IMR-90 (cell line): ENCODE measurements at places on chromosomes 2 and 18.

DNA sequence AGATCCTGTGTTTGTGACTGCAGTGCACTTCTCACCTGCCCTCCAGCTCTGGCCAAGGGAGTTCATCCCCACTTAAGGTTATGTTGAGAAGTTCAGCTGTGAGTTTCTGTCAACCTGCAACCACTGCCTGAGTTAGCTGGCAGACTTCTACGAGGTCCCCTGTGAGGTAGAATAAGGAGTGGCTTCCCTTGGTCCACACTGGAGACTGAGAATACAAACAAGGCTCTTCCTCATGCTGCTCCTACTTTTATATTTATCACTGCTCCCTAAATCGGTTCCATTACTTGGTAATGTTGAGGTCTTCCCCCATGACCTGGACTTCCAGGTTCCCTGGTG lies 353.2 kb upstream of the CWC22 start:
- DNase-seq = no peak

DNA sequence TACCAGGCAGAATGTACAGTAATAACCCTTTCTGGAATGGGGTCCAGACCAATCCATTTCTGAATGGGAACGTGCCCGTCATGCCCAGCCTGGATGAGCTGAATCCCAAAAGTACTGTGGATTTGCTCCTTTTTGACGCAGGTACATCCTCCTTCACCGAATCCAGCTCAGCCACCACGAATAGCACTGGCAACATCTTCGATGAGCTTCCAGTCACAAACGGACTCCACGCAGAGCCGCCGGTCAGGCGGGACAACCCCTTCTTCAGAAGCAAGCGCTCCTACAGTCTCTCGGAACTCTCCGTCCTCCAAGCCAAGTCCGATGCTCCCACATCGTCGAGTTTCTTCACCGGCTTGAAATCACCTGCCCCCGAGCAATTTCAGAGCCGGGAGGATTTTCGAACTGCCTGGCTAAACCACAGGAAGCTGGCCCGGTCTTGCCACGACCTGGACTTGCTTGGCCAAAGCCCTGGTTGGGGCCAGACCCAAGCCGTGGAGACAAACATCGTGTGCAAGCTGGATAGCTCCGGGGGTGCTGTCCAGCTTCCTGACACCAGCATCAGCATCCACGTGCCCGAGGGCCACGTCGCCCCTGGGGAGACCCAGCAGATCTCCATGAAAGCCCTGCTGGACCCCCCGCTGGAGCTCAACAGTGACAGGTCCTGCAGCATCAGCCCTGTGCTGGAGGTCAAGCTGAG lies 89.6 kb downstream of the SH3BP4 start:
- no peak for DNase-seq

GRCh38 chr2:54271843-54272627 lies 16.0 kb upstream of the TSPYL6 start:
- no peak for DNase-seq

- no peak for DNase-seq
Measured at GRCh38 chr18:7803956-7804469, 236.9 kb downstream of the PTPRM start.

DNA sequence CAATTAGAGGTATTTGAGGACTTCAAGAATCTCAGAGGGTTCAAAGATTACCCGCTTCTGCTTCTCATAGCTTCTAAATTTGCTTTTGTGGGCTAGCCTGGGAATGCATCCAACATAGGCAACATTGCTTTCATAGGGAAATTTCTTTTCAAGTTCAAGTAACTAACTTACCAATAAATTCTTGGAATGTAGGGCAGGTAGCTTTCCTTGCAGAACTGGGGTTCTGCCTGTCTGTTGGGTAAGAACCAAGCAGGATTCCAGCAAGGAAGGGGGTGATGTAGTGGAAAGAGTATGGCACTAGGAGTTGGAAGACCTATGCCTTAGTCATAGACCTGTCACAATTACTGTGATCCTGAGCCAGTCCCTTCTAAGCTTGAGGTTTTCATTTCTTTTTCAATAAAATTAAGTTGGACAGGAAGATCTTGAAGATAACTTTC lies 164.1 kb downstream of the FHOD3 start:
- DNase-seq = no peak

DNA sequence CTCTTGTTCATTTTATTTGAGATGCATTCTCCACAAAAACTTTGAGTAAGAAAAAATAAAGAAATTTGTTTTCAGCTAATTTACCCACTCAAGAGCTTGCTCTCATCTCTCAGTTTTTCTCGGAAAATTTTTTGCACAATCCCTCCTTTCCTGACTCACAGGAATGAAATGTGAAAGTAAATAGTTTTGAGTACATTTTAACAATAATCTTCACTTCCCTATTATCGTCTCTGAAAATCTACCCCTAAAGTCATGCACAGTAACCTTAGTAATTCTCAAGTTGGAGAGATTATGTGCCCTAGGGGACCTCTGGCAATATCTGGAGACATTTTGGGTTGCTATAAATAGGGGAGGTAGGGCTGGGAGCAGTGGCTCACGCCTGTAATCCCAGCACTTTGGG lies 2.6 kb downstream of the CYB5A start:
- peak; percentile 35 for DNase-seq

DNA sequence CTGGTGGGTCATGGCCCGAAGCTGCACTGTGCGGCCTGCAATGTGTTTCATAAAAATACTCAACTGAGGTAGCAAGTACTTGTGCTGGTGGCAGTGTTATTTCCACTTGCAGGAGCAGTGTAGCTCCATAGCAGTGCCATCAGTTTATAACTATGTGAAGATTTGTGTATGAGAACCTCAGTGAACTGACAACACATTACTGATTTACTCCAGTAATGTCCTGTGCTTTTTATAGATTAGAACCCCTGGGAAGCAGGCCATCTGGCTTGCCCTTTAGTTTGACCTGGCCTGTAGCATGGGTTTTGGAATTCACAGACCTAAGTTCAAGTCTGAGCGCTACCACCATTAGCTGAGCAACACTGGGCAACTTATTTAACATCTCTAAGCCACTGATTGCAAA lies 99.7 kb upstream of the AQP4 start:
- DNase-seq = no peak

GRCh38 chr2:163351143-163351542 lies 384.7 kb downstream of the FIGN start:
- no peak for DNase-seq

DNA sequence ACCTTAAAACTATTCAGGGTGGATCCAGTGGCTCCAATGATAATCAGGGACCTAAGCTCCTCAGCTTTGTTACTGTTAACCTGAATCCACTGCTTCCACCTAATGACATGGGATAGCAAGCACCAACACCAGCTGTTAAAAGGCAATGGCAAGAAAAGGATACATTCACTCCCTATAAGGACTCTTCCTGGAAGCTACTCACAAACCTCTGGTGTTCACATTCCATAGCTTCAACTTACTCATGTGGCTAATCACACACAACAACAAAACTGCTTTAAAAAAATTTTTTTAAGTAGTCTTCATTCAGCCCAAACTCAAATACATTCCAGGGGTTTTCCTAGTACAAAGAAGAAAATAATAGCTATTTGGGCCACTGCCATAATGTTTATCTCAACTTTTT lies 24.5 kb downstream of the ROCK2 start:
- peak; percentile 8 for DNase-seq

GRCh38 chr2:74576863-74577229 lies 22.3 kb downstream of the DOK1 start:
- peak; percentile 90 for DNase-seq

GRCh38 chr18:65363011-65363410 lies 387.8 kb upstream of the CDH7 start:
- no peak for DNase-seq

- DNase-seq = no peak
Measured at GRCh38 chr2:56184500-56185011, 766 bp downstream of the CCDC85A start.

DNA sequence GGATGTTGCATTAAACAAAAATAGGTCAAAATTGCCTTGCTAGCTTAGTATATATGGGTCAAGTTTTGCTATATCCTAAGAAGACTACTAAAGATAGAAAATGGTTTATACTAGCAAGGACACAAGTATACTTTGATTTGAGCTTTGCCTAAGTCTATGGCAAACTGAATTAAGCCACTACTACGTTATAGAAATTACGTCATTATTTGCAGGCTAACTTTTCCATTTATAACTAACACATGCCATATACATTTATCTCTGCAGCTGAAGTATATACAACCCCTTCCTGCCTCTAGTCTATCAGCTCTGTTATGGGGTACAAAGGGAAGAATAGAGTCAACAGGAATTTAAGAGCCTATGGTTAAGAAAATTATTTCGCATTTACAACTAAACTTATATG lies 16.2 kb downstream of the YWHAQ start:
- DNase-seq = peak; percentile 33

DNA sequence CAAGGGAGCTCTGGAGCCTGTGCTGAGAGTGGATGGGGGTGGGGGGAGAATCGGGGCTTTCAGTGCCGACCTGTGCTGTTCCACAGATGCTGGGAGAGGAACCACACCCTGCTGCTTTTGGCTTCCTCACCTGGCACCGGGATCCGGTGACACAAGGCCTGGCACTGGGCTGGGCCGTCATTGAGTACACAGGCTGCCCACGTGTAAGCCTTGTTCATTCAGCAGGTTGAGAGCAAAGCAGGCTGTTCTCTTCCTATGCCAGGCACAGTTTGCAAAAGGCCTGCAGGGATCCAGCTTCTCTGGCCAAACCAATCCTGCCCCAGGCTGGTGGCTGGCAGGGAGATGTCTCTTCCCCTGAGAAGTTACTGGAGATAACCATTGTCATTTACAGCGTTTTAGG lies 17.1 kb downstream of the TRIB2 start:
- DNase-seq = no peak

- DNase-seq = no peak
Measured at GRCh38 chr18:33355756-33356155, 84.8 kb downstream of the CCDC178 start.

DNA sequence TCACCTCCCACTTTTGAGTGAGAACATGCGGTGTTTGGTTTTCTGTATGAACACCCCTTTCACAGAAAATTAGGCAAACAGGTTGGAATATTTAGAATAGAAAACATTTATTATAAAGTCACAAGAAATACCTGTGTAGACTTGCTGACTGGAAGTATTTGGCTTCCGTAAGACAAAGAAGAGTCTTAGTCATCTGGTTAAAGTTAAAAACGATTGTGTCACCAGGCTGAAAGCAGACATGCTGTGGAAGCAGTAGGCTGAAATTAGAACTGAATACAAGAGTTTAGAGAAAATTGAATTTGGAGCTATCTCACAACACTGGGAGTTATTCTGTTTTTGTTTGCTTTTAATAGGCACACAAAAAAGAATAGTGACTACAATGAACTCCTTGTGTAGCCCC lies 16.2 kb upstream of the CLASP1 start:
- DNase-seq = no peak
